ENCODE measurements at places on chromosomes 7 and 10.
A peak's percentile ranks its signal among the peaks of the same experiment; 100 is the strongest.

DNA sequence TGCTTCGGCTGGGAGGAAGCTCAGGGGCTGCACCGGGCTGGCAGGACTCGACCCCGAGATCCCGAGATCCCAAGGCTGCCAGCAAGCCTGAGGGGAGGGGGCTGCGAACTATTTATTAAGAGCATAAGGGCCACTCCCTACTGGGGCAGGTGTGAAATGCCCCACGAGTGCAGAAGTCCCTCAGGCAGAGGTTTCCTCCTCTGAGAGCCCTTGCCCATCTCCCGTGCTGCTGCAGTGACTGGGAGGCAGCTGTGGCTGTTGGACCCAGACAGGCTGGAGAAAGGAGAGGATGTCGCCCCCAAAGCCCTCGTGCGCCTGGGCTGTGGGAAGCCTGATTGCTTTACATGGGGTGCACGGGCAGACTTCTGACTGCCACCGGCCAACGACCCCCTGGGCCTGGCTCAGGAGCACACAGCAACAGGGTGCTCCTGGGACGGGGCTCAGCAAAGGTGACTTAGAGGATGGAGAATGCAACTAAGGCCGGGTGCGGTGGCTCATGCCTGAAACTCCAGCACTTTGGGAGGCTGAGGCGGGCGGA is 39.8 kb downstream of the RGS10 start:
- DNase-seq, result no peak

DNA sequence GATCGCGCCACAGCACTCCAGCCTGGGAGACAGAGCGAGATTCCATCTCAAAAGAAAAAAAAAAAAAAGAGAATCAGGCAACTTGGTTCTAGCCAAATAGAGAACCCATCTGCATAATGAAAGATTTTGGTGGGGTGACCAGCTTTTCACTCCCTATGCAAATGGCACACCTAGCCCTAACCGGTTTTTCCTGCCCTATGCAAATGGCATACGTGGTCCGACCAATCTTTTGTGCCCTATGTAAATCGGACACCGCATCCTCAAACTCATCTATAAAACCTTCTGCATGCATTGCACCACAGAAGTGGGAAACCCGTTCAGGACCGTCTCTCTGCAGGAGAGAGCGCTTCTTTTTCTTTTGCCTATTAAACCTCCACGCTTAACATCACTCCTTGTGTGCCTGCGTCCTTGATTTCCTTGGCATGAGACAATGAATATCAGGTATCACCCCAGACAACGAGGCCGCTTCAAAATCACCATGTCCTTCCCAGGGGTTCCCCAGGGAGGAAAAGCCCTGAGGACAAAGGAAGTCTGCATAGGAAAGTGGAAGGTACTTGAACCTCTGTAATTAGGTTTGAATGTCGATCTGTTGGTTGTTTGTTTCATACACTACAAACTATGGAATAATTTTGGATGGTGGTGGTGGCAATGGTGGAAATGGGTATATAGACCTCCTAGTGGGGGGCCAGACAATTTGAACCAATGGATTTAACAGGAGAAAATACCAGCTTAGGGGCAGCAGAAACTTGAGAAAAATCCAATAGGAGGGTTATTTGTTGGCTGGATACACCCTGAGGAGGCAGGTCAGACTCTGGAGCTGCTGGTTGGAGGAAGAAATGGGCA is 396.2 kb downstream of the TYW1 start:
- DNase-seq, result peak; percentile 27

DNA sequence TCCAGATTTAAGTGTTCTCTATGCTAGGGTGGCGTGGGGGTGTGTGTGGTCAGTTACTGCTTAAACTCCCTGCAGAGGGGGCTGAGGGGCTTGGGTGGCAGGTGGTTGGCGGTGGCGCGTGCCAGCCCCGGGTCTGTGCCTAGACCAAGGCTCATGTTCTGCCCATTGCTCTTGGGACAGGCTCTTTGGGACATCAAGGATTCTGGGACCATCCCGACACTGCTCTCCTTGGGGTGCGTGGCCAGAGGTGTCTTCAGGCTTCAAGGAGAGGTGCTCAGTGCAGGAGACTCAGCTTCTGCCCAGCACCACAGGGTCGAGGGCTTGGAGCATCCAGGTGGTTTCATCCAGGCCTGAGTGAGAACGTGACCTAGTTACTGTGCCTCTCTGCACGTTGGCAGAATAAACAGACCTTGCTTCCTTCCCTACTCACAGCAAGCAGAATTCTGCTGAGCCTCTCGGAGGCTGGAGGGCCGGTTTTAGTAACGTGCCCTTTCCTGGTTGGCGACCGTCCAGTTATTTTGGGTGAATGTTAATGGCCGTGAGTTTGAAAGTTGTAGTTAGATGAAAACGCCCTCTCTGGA is 39.9 kb downstream of the CAMK1D start:
- no peak for DNase-seq

DNA sequence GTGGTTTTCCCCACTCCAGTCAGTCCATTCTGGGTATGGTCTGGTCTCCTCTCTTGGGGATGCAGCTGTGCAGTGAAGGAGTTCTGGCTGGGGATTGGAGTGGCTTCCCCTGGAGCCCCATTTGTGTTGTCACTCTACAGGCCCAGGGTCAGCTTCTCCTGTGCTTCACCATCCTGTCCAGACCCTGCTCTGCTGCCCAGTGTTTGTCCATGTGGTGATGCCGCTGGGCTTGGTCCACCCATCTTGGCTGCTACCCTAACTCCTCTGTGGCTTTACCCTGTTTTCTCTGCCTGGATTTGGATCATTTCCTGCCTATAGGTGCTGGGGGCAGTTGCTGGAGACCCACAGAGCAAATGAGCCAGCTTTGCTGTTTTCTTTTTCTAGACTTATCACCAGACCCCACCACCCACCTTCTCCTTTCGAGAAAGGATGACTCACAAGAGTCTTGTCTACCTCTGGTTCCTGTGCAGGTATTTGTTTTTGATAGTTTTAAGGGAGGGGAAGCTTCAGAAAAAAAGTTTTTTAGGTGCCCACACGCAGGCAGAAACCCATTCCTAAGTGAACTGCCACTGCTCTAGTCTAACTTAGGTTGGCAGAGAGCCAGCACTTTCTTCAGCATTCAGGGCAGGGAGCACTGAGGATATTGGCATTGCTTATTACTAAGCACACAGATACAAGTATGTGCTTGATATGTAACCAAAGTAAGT is 8.5 kb downstream of the ZDHHC16 start:
- peak; percentile 68 for DNase-seq

- DNase-seq, result peak; percentile 54
Observed at GRCh38 chr10:72328045-72328828, 26.5 kb downstream of the DNAJB12 start.

GRCh38 chr10:108393089-108393488 is 1228.6 kb upstream of the SORCS1 start:
- peak; percentile 80 for DNase-seq

DNA sequence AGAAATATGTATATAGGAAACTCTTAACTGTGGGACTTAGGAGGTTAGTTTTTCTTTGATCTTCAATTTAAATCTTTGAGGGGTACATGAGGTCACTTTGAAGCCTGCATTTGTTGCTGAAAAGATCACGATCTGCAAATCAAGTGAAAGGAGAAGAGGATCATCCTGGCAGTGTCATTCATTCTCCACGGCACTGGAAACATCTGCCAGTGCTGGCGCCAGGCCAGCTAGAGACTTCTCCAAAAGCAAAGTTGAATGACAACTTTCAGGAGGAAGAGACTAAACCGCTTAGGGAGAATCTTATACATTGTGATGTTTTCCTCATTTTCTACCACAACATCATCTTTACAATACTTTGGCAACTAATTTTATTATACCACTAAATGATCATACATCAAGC is 42.5 kb downstream of the MRC1 start:
- no peak for DNase-seq

- no peak for DNase-seq
Observed at GRCh38 chr7:111846898-111847297, 284.6 kb upstream of the IMMP2L start.

DNA sequence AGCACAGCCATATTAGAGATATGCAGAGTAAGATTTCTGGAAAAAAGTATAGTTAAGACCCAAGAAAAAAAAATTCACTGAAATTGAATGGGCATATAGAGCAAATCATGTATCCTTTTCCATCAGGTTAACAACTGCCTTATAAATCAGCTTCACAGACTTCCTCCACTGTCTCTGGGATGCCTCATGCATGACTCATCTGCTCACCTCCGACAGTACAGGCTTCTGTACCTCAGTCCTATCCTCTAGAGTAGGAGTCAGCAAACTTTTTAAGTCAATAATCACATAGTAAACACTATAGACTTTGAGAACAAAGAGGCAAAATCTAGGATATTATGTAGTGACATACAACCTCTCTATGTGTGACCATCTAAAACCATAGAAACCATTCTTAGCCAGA is 211.6 kb upstream of the SP8 start:
- peak; percentile 90 for DNase-seq

DNA sequence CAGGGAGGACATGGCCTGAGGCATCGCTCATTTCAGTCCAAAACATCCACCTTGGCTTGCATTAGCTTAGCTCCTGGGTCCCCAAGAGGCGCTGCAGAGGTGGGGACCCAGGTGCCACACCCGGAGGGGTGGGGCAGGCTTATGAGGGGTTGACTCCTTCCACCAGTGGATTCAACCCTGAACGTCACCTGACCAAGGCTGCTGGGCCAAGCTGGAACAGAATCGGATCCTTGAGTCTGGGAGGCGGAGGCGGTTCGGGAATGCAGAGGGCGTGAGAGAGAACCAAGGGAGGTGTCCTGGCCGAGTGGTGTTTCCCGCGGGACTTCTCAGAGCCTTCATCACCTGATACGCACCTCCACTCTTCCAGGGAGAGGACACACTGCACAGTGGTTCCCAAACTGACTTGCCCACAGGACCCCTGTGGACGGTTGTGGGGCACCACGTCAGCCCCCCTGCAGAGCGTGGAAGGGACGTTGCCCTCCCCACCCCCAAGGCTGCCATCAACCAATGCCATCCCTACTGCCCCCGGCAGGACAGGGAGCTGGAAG is 4.5 kb upstream of the MICALL2 start:
- DNase-seq, result no peak

DNA sequence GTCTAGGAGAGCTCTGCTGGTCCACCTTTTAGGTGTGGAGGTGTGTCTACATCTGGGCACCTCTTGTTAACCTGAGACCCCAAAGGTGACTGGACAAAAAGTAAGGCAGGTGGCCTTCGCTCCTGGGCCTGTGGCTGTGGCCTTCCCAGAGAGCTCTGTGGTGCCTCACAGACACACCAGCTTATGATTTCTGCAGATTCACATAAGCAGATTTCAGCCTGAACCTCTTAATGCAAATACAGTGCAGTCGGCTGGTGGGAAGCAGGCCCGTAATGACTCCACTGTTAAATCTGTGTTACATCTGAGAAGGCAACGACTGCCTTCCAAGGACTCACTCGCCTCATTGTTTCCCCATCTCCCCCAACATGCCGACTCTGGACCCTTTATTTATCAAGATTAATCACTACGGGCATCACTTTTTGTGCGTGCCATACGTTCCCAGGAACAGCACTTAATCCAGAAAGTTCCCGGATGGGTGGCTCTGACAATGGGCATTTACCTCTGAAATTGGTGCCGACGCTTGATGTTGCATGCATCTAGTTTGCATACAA is 119.8 kb downstream of the EBF3 start:
- DNase-seq, result no peak

DNA sequence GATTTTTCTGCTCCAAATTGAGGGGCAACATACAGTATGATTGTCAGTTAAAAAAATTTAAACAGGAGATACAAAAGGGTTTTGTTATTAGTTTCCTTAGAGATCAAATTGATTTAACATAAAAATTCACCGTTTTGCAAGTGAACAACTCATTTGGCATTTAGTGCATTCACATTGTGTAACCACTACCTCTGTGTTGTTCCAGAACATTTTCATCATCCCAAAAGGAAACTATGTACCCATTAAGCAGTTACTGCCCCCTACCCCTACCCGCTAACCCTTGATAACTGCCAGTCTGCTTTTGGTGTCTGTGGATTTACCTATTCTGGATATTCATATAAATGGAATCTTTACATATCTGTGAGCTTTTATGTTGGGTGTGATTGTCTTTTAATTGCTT is 3.1 kb downstream of the ZRANB1 start:
- DNase-seq, result no peak

- DNase-seq, result no peak
Observed at GRCh38 chr7:75536940-75537538, 44.9 kb downstream of the SPDYE5 start.

- DNase-seq, result peak; percentile 4
Observed at GRCh38 chr10:63935705-63936104, 414.5 kb downstream of the REEP3 start.

DNA sequence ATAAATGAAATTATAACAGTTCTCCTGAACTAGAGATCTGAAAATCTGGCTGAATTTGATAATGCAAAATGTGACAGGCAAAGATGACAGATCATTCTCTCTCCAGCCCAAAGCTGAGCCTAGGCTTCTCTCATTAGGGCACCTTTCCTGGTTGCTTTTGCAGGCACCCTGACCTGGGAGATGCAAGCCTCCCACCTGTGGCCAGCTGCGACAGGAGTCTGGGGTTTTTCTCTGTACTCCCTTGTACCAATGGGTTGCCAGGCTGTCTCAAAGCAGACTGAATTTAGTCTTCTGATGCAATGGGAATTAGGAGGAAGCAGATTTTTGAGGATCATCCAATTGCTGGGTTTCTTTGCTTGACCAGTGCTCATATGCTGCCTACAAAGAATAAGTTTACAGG is 85.0 kb upstream of the EFCAB10 start:
- no peak for DNase-seq

DNA sequence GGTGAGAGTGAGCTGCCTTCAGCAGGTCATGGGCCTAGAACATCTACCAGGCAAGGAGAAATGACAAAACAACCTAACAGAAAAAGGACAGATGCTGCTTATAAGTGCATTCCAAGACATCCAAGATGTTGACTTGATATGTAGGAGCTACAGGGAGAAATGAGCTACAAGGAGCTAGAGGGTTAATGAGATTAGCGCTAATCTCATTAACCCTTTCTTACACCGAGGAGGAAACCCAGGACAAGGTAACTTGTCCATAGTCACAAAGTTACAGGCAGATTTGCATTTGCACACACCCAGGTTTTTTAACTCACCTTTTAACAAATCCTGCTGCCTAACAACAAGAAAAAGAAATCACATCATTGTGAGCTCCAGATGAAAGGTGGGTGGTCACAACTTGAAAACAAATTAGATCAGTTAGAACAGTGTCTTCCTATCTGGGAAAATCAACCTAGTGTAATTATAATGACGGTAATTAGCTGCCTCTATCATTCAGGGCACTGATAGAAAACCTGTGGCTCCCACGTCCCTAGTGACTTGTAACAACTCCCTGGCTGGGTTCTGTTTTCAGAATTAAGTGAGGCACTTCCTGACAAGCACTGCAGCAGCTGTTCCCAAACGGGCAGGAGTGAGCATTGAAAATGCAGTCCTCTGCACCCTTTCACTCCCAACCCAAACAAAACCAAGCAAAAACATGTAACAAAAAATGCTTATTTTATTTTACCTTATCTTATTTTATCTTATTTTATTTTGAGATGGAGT is 5.7 kb downstream of the KIAA1549 start:
- DNase-seq, result no peak

Measured in epithelial cell of esophagus (primary cell).